ENCODE measurements at places on chromosomes 3 and 15.

DNA sequence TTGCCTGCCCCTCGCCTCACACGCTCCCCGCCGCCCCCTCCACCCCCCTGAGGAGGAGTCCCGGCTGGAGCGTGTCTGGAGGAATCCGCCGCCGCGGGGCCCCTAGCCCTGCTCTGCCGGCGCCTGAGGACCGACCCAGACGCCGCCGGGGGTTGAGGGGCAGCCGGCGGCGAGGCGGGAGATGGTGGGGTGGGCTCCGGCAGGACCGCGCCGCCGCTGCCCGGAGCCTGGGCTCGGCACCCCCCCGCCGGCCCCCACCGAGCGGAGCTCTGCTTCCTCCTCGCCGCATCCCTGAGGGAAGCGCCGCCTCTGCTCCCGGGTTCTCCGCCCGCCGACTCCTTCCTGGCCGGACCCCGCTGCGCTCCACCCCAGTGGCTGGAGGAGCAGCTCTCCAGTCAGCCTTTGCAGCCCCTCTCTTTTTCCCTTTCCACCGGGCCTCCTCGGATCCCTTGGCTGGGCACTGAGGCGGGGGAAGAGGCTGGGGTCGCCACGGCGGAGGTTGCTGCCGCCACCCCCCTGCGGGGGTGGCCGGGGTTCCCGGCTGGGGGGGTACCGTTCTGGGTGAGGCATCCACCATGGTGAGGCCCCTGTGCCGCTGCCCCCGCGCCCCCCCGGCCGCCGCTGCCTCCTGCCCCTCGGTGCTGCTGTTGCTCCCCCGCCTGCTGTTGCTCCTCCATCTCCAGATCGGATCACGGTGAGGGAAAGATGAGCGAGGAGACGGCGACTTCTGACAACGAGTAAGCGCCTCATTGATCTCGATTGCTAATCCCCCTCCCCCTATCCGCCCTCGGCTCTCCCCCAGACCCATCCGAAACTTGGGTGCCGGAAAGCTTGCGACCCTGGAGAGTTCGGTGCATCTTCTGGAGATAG is at the start of gene SPRED1:
Gene SPRED1, plus strand, starts transcription at position 356 of the 870 bp plus-strand sequence. Its CDS starts 350 bp downstream, at position 706.
- DNase-seq: peak; percentile 81

- peak; percentile 61 for DNase-seq
Observed at GRCh38 chr15:73922186-73923151, 3.8 kb upstream of the LOXL1 start.

- DNase-seq: no peak
Observed at GRCh38 chr3:136898549-136898948, 36.5 kb downstream of the NCK1 start.

DNA sequence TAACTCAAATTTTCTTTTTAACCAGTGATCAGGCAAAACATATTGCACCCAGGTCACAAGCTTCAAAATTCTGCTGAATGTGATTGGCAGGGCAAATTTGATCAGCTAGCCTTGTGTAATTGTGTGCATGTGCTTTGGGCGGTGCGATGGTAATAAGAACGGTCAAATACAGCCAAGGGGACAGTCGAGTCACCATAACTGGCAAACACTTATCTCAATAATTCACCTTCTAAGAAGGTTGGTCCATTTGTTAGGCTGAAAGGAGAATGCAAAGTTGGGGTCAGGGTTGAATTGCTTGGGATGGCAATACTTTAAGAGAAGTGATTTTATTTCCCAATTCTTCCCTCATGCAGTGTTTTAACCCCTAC is 302.4 kb upstream of the PDZRN3 start:
- no peak for DNase-seq

DNA sequence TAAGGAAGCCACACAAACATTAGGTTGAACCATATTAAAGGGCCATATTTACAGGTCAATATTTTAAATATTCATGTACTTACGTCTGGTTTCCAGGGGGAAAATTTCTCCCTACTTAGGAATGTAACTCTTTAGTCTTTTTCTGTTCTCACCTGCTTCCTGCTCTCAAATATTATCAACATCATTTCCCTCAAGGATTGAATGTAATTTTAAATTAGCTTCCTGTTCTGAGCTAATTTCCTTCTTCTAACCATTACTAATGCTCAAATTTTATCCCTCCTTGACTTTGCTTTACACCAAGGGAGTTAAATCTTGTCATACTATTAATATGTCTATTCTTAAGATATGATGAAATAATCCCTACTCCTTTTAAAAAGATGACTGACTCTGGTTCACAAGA is 103.4 kb upstream of the UBP1 start:
- no peak for DNase-seq

DNA sequence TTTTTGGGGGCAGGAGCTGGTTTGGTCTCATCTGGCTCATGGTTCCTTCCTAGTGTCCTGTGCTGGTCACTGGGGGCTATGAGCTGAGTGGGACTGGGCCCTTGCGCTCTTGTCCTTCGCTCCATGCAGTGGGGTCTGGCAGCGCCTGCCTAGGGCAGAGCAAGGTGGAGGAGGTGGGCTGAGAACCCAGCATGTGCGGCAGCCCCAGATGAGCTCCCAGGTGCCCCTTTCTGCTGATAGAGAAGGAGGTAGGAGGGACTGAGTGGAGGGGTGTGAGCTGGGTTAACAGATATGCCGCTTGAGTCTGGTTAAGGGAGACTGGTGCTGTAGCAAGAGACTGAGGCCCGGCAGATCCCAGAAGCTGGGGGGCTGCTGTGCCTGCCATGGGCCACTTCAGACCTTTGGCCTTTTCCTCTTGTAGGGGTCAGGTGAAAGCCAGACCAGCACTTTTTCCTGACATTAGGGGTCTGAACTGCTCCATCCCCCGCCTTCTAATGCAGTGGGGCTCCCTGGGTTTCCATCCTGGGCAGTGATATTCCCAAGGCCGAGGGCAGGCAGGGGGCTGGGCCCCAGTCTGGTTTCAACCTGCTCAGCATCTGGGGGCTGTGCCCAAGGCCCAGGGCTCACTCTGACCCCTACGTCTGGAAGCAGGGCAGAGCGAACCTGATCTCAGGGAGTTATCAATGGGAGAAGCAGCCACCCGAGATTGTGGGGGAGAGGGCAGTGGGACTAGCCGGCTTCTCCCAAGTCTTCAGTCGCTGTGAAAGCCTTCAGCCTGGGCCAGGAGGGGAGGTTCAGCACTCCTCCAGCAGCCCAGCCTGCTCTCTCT is 62.9 kb upstream of the PRR23C start:
- DNase-seq: no peak

- DNase-seq: no peak
Observed at GRCh38 chr15:56866803-56867202, 51.6 kb upstream of the TCF12 start.

GRCh38 chr3:72340476-72341379 is 507.5 kb downstream of the SHQ1 start:
- DNase-seq: no peak

GRCh38 chr3:12307136-12307535 is 18.3 kb downstream of the PPARG start:
- DNase-seq: no peak
